Activated CD4-positive, alpha-beta T cell treated with anti-CD3 and anti-CD28 coated beads, Interleukin-2, amount 50 U/mL, for 24 hours (primary cell): ENCODE measurements at places on chromosomes 7 and 10.

DNA sequence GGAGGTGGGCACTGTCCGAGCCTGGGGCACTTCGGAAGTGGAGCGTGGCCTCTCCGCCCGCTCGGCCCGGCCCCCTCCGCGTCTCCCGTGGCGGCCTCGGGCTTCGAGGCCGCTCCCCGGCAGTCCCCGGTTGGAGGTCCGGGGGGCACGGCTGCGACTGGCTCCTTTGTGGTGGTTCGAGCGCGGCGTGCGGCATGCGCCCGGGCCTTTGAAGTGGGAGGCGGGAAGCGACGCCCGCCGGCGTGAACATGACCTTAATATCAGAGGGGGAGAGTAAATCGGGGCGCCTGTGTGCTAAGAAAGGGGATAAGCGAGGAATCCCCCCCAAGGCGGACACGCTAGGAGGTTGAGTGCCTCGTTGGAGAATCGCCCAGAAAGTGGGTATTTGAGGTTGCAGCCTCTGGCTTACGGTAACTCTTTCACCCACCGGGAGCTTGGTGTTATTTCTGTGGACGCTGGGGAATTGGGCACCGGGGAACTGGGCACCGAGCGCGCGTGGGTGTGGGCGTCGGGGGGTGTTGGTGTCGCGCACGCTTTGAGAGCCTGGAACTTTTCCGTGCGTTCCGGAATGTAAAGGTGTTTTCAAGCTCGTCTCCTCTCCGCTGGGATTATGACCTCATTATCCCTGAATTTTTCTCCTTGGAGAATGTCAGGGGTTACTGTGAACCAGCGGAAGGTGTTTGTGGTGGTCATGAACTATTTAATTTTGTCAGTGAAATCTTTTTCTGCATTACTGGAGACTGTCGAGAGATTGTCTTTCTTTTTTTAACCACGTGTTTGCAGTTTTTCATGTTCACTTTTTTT, 660 bp downstream of the SUV39H2 start:
- peak; percentile 13 for DNase-seq

DNA sequence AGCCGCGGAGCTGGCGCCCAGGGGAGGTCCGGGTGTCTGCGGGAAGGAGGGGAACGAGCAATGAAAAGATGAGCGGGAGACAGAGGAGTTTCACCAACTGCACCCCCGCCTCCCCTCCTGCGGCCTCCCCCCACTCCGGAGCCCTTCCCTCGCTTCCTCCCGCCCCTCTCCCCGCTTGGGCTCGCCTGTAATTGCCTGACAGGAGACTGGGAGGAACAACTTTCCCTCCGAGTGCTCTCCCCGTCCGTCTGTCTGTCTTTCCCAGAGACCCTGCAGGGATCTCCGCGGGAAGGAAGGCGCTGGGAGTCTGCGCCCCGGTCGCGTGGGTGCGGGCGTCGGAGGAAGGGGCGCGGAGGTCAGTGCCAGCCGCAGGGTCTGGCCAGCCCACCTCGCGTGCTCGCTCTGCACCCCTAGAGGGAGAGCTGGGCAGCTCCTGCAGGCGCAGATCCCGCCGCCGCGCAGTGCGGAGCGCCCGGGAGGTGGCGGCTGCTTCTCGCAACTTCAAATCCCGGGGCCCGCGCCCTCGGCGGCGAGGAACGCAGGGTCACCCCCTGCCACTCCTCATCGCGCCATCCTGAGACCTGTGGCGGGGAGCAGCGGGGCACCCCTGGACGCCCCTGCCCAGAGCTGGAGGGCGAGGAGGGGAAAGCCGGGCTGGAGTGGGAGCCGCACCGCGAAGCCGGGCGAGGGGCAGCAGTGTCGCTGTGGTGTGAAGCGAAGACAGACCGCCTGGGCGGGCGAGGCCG, 511 bp upstream of the NRP1 start:
- DNase-seq = peak; percentile 15

DNA sequence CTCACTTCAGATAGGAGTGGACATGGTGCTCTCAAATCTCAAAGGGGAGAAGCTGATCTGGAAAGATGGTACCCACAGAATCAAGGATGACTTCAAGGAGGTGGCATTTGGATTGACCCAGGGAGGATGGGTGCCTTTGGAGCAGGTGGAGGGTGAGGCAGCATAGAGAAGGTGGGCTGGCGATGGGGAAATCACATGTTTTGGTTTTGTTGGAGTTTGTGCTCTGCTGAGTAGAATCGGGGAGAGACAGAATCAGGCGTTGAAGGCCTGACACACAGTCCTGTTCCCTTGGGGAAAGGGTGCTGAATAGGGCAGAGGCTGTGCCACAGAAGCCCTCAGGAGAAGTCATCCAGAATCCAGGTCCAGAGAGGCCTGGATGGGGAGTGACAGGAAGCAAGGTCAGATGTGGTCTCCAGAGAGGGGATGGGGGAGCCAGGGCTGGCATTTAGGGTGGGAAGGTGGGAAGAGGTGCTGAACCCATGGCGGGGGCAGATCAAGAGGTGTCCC, 291.1 kb downstream of the GLRX3 start:
- DNase-seq = no peak

- DNase-seq = no peak
These were observed 25.9 kb upstream of the C10orf71 start for GRCh38 chr10:49273082-49273465.

DNA sequence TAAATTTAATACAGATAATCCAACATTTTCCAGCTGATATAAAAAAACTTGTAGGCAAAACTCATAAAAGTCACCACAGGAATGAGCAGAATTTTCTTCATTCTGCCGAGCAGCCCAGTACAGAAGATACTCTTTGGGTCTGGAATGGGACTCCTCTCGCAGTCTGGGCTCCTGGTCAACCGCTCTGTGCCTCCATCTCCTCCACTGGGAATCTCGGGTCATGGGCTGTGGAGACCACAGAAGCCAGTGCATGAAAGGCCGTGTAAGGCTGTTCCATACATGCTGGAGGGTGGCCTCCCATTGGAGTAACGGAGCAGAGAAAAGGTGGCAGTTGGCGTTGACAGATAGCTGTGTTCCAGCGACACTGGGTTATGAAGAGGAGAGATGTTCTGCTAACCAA, 616.4 kb upstream of the MGMT start:
- DNase-seq = no peak

GRCh38 chr7:73618538-73618937, 5.8 kb downstream of the MLXIPL start:
- DNase-seq = no peak

DNA sequence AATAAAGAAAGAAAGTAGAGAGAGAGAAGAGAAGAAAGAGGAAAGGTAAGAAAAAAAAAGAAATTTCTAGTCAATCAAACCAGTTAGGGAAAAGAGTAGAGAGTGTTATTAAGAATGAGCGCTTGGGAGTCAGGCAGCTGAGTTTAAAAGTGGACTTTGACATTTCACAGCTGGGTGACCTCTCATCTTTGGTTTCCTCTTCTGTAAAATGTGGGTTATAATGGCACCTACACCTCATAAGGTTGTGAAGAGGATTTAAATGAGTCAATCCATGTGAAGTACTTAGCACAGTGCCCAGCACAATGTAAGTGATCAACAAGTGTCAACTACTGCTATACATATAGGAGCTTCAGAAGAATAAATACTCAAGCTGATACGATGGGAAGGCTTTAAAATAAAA, 12.2 kb downstream of the HOXA1 start:
- DNase-seq = no peak

GRCh38 chr10:98135222-98135899, 904 bp downstream of the R3HCC1L start:
- DNase-seq = no peak

DNA sequence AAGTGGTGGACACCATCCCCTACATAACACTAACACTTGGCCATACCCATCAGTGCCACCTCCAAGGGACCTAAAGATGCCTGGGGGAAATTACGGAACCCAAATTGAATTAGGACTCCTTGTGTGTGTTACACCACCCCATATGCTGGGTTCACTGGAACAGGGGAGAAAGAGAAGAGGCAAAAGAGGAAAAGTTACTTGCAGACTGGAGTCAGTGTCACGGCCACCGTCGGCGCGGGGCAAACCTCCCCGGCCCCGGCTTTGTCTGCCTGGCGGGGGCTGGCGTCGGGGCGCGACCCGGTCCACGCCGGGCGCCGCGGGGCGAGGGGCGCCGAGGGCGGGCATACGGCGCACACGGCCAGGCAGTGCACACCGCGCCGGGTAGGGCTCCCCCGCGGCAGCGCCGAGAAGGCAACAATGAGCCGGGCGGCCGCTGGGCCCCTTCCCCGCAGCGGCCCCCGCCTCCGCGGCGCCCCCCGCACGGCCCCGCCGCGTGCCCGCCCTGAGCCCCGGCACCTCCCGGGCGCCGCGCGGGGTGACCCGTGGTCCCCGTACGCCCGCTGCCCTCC, 171.1 kb downstream of the FAM107B start:
- DNase-seq = no peak

DNA sequence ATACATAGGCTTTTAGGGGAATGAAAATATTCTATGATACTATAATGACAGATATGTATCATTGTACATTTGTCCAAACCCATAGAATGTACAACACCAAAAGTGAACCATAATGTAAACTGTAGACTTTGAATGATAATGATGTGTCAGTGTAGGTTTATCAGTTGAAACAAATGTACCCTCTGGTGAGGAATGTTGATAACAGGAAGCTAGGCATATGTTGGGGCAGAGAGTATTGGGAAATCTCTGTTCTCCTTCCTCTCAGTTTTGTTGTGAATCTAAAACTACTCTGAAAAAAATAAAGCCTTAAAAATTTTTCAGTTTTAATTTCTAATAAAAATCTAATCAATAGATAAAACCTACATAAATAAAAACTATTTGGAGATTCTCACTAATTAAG, 36.9 kb downstream of the C1GALT1 start:
- DNase-seq = no peak

- no peak for DNase-seq
These were observed 11.5 kb downstream of the CREB3L2 start for GRCh38 chr7:137990251-137990941.

DNA sequence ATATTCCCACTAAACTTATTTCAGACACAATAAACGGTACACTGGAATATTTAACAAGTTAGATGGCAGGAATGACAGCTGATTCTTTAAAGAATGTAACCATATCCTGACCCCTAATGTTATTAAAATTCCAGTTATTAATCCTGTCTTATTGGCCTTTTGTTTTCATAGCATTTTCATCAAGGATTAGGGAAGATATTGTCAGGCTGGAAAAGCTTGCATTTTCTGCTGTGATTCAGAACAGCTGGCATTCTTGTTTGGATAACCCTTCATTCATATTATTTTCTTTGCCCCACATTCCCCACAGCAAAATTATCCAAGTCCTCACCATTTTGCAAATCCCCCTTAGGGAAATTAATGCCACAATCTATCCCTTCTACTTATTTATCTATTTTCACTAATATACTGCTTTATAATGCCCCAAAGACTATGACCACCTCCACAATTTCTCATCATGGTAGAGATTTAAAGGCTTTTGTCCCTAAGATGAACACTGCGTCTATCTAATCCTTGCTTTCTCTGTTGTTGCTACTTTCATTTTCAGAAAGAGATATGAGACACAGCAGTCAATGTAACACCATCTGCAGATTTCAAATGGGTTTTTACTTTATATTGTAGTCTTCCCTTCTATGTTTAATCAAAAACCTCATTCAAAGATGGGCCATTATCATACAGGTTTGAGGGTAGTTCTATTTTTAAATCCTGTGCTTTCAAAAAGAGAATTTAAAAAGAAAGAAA, 475.1 kb downstream of the PARD3 start:
- DNase-seq = no peak

- no peak for DNase-seq
These were observed 489.2 kb upstream of the KCND2 start for GRCh38 chr7:119783799-119784198.

GRCh38 chr10:80700252-80700651, 162.6 kb downstream of the SH2D4B start:
- no peak for DNase-seq

- no peak for DNase-seq
These were observed 1059.4 kb downstream of the NRG3 start for GRCh38 chr10:82934429-82934828.

GRCh38 chr10:6840766-6841165, 260.7 kb upstream of the PRKCQ start:
- DNase-seq = no peak

- DNase-seq = no peak
These were observed 17.3 kb downstream of the CFAP46 start for GRCh38 chr10:132925071-132925561.

- DNase-seq = no peak
These were observed 47.6 kb downstream of the BMS1 start for GRCh38 chr10:42830237-42830636.

DNA sequence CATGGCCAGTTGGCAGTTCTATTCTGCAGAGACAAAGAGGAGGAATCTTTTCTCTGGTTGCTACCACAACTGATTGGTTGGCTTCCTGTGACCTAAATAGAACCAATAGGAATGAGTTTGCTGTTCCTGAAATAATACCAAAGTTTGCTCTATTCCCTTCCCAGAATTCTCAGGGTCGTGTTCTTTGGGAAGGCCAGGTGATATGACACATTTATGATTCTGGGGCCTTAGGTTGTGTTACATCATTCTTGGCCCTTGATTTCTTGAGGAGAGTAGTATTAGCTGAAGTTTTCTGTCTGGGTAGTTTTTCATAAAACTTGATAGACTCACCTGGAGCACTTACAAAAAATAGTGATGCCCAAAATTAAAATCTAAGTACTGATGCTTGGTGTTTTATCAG, 171.9 kb downstream of the LRRC4 start:
- no peak for DNase-seq

- DNase-seq = no peak
These were observed 89.6 kb downstream of the DNAJB9 start for GRCh38 chr7:108659261-108659660.
